NCI-H446 treated with DMSO at 0.1 percent for 48 hours (cell line): ENCODE measurements at places on chromosomes 11 and 22.

GRCh38 chr11:65444314-65445051, 21.9 kb downstream of the NEAT1 start:
- DNase-seq, result no peak

GRCh38 chr22:47395481-47395880, 633.0 kb downstream of the TBC1D22A start:
- DNase-seq, result no peak

DNA sequence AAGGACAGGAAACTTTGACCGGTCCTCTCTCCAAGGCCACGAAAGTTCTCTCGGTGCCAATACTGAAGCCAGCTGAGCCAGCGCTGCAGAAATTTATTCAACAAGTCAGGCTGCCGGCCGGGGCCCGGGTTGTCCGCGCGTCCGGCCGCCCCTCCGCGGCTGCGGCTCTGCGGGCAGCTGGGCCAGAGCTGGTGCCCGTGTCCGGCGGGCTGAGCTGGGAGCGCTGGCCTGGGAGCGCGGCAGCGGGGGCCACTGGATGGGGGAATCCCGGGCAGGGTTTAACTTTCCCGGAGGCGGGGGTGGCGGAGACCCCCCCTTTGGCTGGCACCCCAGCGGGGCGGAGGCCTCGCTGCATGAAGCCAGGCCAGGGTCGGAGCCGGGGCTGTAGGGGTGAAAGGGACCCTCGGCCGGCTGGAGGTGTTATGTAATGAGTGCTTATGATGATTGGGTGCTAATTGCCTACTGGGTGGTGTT, 12.3 kb upstream of the CACNA1I start:
- no peak for DNase-seq

GRCh38 chr11:327581-327923, 6.9 kb upstream of the IFITM3 start:
- no peak for DNase-seq

DNA sequence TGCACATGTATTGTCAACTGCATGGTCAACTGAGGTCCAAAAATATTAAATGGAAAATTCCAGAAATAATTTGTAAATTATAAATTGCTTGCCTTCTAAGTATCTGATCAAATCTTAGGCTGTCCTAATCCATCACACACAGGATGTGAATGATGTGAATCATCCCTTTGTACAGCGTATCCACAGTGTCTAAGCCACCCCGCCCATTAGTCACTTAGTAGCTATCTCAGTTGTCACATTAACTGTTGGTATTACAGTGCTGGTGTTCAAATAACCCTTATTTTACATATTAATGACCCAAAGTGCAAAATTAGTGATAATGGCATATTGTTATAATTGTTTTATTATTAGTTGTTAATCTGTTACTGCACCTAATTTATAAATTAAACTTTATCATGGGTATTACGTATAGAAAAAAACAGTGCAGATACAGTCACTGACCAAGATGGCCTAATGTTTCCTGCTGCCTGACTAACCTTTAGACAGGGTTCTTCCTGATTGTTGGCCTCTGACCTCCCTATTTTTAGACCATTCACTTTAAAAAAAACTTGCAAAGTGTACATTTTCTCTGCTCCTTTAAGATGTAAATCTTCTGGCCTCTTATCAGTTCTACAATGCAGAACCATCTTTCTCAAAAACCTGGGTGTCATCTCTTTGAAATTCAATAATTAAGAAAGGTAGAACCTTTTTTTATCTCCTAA, 2.9 kb upstream of the SVIP start:
- no peak for DNase-seq

GRCh38 chr11:47374720-47375019, 3.7 kb downstream of the SPI1 start:
- DNase-seq, result no peak

DNA sequence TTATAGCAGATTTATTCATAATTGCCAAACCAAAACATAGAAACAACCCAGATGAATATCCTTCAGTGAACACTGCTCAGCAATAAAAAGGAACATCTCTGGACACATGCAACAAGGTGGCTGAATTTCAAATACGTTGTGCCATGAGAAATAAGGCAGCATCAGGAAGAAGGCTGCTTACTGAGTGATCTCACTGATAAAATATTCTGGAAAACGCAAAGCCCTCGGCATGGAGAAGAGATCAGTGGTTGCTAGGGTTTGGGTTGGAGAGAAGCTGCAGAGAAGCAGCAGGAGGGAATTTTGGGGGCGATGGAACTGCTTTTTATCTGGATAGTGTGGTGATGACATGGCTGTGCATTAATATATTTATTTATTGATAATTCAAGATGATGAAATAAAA, 11.0 kb upstream of the SHANK2 start:
- no peak for DNase-seq

DNA sequence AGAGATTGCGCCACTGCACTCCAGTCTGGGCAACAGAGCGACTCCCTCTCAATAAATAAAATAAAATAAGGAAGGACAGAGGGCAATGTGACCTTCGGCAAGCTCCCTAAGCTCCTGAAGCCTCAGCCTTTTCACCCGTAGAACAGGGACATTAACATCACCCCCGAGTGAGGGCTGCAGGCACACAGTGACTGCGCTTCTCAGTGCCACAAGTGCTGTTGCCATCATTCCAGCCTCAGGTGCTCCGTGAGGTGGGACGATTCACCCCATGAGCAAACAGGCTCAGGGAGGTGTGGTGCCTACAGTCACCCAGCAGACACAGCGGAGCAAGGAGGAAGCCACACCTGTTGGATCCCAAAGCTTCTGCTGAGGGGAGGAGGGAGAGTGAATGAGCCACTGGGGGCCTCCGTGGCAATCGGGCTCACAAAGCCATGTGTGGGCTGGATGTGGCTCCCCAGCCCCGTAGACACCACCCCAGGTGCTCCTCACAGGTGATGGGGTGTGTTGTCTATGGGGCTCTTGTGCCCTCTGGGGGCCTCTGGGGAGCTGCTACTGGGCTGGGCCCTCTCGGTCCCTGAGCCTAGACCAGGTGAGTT, 9.1 kb upstream of the TCF20 start:
- no peak for DNase-seq

- no peak for DNase-seq
Measured at GRCh38 chr11:75673977-75674582, 5.2 kb upstream of the MAP6 start.

DNA sequence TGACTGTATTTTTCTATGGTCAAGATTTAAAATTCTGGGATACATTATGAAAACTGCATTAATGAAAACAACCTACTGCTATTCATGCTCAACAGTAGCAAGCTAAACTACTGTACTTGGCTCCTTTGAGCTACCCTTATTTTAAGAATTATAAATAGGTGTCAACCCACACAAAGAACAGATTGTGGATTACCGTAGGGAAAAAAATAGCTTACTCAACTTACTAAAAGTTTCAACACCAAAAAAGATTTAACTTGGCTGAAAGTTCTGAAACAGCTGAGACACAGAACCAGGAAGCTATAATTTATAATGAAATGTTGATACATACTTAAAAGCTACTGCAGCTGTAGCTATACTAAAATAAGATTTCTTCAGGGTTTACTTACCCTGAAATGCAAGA, 10.1 kb downstream of the LIN7C start:
- DNase-seq, result no peak

DNA sequence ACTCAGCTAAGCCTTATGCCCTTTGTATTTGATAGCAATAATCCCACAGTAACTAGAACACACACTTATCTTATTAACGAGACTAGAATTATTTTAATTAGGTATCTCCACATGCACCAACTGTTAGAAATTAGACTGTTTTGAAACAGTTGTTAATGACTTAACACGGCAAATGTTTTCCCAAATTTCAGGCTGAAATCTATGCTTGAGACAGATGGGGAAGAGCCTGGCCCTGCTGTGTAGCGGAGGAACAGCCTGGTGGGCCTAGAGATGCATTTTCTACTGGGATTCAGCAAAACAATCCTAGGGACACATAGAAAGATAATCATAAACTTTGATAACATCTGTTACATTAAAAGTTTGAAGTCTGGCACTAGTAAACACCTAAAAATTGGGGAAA, 273.4 kb downstream of the TTC28 start:
- peak; percentile 28 for DNase-seq

- DNase-seq, result no peak
Measured at GRCh38 chr22:19862619-19863246, 8.1 kb upstream of the GNB1L start.

GRCh38 chr22:37910890-37911672, 5.0 kb downstream of the MICALL1 start:
- no peak for DNase-seq

DNA sequence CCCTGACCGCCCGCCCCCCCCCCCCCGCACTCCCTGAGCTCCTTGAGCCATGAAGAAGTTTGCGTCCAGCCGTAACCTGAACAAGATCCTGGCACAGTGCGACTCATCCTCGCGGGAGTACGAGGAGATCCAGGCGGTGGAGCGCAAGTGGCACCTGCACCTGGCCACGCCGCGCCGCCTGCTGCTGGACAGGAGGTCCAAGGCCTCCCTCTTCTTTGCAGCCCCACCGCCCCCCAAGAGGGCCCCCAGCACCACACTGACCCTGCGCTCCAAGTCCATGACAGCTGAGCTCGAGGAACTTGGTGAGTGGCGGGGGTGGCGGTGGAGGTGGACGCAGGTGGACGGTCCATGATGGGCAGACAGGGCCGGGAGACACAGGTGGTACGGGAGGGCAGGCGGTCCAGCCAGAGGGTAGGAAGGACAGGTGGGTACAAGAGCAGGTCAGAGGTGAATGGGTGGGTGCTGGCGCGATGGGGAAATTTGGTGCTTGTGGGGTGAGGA, 32.1 kb upstream of the ACR start:
- no peak for DNase-seq

GRCh38 chr22:27848005-27848404, 46.4 kb upstream of the MN1 start:
- no peak for DNase-seq

- no peak for DNase-seq
Measured at GRCh38 chr22:36356708-36357624, 30.8 kb downstream of the MYH9 start.
